ENCODE measurements at places on chromosomes 2 and 18.

DNA sequence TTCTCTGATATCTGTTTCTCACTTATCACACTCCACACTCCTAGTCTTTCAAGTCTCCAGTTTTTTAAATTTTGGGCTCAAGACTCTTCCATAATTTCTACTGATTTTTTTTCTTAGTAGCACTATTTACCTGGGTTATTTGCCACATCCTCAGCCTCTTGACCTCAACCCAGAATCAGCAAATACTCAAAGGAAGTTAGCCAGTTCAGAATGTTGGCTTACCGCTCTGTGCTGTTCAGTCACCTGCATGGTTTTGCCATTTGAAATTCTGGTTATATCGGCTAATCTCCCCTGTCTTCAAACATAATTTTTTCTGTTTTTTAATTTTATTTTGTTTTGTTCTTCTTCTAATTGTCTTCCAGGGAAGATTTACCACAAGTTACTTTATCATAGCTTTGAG lies 412.6 kb downstream of the PTH2R start:
- DNase-seq, result no peak

GRCh38 chr2:214311931-214312749 lies 98.7 kb upstream of the VWC2L start:
- no peak for DNase-seq

- no peak for DNase-seq
Measured at GRCh38 chr2:48250943-48251342, 279.0 kb upstream of the STON1 start.

DNA sequence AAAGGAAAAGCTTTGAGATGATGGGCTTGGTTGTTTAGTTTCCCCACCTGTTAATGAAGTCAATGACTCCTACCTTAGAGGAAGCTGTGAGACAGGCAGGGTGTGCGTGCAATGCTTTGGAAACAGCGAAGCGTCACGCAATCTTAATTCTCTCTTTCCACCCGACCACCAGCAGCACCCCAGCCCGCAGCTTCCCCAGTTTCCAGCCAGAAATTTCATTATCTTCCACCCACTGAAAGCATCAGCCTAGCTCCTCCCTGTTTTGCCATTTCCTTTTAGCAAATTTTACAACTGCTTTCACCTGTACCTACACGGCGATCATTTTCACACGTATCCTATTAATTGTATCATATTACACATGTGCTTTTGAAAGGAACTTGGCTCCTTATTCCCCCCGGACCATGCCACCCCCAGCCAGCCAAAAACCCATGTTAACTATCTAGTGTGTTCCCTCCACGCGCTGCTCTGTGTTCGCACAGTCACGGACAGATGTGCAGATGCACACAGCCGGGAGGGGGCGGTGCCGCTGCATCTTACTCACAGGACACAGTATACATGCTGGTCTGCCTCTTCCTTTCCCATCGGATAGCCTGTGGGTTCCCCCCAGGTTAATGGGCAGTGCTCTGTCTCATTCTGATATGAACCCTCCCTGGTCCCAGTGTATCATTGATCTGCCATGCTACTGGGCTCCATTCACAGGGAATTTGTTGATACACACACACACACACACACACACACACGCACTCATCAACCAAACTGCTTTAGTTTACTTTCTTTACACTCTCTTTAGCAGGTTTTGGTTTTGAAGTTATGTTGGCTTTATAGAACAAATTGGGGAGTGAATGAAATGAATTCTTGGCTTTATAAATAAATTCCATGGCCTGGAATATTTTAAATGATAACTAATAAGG lies 22.4 kb downstream of the CYP27C1 start:
- DNase-seq, result peak; percentile 71
